ENCODE measurements at places on chromosomes 7 and 10.

GRCh38 chr10:129637010-129637409, 170.0 kb downstream of the MGMT start:
- no peak for DNase-seq

DNA sequence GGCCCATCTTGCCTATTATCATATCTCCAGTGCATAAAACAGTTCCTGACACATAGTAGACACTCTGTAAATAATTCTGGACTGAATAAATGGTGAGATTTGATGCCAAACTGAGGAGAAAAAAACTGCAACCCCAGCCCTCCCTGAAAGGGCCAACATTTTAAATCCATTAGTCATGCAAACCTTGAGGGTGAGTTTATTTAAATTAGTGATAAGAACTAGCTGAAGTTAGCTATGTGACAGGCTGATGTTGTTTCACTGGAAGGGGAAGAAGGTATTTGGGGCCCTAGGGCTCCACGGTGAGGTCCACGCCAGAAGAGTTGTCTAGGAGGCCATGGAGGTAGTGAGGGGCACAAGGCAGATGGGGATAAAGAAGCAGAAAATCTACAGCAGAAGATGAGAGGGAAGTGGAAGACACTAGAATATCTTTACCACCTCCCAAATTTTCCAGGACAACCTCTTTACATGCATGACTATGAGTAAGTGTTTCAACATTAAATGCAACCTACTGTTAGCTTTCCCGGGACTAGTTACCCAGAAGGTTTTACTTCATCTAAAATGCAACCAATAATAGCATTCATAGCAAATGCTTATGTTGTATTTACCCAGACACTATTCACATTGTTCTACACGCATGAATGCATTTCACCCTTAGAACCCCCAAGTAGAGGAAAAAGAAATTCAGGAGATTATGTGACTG, 183.2 kb upstream of the LYZL1 start:
- no peak for DNase-seq

DNA sequence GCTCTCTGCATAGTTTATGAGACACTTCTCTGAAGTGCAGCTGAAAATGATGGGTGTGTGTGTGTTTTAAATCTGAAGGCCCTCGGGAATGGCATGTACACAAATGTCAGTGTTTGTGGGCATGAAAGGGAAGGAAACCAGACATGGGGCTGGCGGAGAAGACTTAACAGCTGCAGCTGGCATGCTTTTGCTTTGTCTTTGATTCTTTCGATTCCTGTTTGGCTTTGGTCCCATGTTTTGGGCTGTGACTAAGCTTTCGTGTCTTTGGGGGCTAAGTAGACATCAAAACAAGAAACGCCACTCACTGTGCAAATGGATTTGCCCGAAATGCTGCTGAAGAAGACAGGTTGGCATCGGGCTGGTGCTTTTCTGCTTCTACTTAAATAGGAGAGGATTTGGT, 179.3 kb downstream of the PFKFB3 start:
- DNase-seq: no peak

- DNase-seq: no peak
These were observed 83.5 kb upstream of the CUX1 start for GRCh38 chr7:101733713-101734475.

GRCh38 chr10:58241346-58241745, 26.3 kb downstream of the IPMK start:
- no peak for DNase-seq

GRCh38 chr10:103476046-103476768, 2.8 kb downstream of the CALHM3 start:
- no peak for DNase-seq

DNA sequence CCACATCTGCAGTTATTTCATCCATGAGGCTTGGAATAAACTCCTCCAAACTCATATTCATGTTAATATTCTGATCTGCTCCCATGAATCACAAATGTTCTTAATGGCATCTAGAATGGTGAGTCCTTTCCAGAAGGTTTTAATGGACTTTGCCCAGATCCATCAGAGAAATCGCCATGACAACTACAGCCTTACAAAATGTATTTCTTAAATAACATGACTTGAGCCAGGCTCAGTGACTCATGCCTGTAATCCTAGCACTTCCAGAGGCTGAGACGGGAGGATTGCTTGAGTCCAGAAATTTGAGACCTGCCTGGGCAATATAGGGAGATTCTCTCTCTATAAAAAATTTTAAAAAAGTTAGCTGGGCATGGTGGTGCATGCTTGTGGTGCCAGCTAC, 102.1 kb upstream of the TMEM168 start:
- DNase-seq: no peak

DNA sequence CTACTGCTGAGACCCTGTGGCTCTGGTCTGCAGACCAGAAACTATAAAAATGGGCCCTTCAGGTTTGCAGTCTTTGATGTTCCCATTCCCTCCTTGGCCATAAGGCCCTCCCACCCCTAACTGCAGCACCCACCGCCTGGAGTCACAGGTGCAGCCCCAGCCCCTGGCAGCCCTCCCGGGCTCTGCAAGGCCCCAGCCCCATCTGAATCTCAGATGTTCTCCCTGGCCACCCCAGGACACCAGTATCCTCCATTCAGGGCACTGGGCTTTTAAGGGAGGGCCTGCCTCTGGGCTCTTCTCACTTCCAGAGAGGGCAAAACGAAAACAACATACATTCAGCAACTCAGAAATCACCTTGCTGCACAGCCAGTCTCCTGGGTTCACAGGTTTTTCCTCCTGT, 107.7 kb upstream of the RET start:
- DNase-seq: no peak

DNA sequence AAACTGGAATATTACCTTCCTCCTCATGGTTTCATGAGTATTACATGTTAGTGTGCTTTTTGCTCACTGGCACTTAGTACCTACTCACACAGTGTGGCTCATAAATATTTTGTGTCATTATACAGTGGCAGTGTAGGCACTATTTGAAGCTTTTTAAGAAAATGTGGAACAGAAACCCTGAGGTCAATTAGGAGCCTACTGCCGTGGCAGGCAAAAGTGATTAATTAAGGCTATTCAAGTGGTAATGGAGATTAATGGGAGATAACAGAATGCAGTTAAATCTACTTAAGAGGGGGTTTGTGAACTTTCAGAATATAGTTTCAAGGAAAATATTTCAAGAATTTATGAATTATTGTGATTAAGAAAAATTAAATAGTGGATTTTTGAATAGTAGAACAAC, 277.6 kb downstream of the HGF start:
- DNase-seq: no peak

All from stimulated activated CD8-positive, alpha-beta memory T cell treated with anti-CD3 and anti-CD28 coated beads, Interleukin-12 subunit alpha, Interleukin-12 subunit beta, amount 100 ng/mL, for 1 hour (primary cell).